H9 (cell line): ENCODE measurements at places on chromosomes 12 and 14. TPM values are rescaled to one million over a fixed set of nuclear protein-coding genes. Genes with fewer than 3 reads are reported as not detected.

DNA sequence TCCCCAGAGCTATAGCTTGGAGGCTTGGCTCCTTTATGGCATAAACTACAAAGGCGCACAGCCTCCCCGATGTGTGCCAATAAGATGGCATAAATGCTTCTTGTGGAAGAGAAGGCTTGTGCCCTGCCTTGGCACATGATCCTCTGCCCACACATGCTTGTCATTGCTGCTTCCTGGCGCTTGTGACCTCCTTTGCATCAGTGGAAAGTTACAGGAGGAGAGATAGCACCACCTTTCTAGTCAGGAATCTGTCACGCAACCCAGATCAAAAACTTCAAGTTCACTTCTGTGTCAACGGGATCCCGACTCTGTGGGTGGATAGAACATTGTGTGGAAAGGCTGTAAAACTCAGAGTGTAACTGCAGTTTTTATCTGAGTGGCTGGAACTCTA, 183.8 kb upstream of the HIF1A start:
- no peak for DNase-seq

DNA sequence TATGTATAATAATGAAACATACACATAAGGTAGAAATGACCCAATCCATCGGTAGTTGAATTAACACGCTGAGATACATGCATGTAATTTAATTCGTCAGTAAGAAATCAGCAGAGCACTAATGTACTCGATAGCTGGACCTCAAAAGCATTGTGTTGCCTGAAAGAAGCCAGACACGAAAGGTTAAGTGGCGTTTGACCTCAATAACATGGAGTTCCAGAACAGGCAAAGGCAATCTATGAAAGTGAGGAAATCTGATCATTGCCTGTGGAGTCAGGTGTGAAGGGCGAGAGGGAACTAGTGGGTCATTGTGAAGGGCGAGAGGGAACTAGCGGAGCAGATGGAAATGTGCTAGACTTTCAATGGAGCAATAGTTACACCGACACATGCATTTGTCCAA, 970.4 kb upstream of the TMEM132C start:
- DNase-seq: no peak

- no peak for DNase-seq
Measured at GRCh38 chr12:71183018-71183417, 25.2 kb upstream of the TSPAN8 start.

The NUBPL gene
- total RNA-seq: 10.7 and 14.8 TPM in 2 replicates

The STON2 gene
- total RNA-seq: 56.0 and 62.9 TPM in 2 replicates
